ENCODE measurements at places on chromosomes 1 and 21.

DNA sequence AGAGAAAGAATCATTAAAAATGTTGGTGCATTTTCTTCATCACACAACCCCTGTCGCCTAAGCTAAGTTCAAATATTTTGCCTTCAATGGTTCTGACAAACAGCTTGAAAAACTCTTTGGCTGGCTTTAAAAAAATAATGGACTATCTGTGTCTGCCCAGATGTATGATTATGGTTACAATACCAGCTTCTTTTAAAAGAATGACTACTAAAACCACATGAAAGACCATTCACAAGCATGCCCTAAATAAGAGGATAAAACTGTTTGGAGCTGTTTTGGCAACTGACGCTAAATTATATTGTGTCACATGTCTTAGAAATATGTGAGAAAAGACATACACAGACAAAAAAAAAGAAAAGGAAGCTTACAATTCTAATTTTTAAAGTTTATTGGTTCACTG lies 23.7 kb upstream of the PLPPR4 start:
- no peak for DNase-seq

- DNase-seq: no peak
Observed at GRCh38 chr1:117964290-117965038, 34.9 kb downstream of the WDR3 start.

- DNase-seq: no peak
Observed at GRCh38 chr1:87299661-87300060, 29.0 kb upstream of the LMO4 start.

- DNase-seq: no peak
Observed at GRCh38 chr1:4963251-4963650, 308.8 kb downstream of the AJAP1 start.

DNA sequence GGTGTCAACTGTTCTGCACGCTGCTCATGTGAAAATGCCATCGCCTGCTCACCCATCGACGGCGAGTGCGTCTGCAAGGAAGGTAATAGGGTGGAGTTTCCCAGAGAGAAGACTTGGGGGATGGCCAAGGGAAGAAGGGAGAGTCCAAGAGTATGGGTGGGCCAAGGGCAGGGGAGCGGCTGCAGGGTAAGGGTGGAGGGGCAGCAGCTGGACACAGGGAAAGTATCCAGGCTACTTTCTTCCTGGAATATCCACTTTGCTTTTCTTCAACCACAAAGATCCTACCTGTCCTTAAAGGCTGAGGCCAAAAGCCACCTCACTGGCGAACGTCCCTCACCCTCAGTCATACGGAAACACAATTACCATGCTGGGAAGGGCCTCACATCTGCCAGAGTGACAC lies 11.5 kb upstream of the LRRC71 start:
- no peak for DNase-seq

DNA sequence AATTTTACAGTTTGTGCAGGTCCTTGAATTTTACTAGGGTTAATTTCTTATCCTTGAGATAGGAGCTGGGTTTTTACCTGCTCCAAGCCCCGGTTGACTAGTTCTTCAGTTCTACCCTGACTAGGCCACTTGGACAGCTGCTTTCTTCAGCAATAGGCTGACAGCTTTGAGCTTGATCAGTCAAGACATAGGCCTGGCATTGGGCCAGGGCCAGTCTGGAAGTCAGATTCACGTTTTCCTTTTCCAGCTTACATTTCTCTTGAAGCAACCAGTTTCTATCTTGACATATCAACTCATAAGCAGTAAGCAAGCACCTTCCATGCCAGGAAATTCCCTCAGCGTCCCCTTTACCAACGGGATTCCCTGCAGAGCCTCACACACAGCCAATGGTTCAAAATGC lies 63.7 kb upstream of the AJAP1 start:
- DNase-seq: no peak

- DNase-seq: no peak
Observed at GRCh38 chr21:15687208-15687607, 42.6 kb upstream of the USP25 start.

- DNase-seq: no peak
Observed at GRCh38 chr1:226529891-226530290, 18.7 kb upstream of the STUM start.

GRCh38 chr1:184610876-184611595 lies 143.6 kb downstream of the EDEM3 start:
- DNase-seq: peak; percentile 18

- DNase-seq: no peak
Observed at GRCh38 chr1:151553659-151554058, 13.6 kb downstream of the TUFT1 start.

GRCh38 chr1:41629141-41629540 lies 144.7 kb upstream of the EDN2 start:
- DNase-seq: no peak

GRCh38 chr1:228378873-228379460 lies 27.7 kb downstream of the TRIM11 start:
- no peak for DNase-seq

DNA sequence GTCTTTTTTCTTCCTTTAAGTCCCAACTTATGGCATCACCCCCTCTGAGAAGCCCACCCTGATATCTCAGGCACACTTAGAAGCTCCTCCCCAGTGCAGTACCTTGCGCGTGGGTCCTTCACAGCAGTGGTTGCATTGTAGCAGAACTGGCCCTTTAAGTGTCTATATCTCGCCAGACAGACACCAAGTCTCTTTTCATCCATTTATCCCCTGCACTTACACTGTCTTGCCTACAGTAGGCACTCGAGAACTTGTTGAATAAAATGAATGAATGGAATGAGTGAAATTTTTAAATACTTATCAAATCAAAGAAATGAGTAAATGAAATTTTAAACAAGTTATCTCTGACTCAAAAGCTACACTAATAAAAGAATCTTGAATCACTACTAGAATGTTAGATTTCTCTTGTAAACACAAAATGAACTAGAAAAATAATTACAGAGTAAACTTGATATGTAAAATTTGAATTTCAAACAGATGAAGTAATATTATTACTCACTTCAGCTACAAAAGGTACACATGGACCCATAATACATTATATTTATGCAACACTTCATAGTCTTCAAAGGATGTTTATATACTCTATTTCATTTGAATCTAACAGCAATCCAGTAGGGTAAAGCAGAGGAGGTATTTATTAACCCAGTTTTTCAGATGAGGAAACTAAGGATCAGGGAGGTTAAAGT lies 54.7 kb upstream of the MAN1A2 start:
- no peak for DNase-seq

DNA sequence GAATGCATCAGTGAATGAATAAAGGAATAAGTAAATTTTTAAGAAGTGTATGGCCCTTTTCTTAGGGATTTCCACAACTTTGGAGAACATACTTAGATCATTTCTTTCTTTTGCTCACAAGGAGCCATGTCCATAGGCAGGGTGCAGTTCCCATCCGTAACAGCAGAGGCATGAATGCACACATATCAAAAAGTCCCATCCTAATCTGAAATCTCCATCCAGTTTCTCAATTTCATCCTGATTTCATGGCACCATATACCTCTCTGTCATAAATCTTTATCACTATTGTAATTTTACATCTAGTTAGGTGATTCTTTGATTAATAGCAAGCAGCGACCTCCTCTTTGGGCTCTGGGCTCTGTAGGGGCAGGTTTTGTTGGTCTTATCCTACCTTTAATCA lies 359.2 kb downstream of the RRAGC start:
- no peak for DNase-seq

DNA sequence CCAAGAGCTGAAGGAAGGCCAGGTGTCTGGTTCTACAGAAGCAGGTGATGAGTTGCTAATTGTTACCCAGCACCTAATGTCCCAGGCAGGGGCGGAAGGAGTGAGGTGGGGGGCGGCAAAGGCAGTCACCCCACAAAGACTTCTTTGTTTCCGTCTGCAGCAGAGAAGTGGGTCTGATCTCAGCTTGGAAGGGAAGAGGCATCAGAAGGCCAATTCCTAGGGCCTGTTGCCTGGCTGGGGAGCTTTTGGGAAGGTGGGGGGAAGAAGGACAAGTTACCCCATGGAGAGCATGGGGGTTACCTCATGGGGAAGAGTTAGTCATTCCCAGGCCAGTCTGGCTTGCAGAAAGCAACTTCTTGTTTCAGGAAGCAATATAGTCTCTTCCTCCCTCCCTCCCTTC lies 10.9 kb downstream of the IGSF21 start:
- peak; percentile 19 for DNase-seq

DNA sequence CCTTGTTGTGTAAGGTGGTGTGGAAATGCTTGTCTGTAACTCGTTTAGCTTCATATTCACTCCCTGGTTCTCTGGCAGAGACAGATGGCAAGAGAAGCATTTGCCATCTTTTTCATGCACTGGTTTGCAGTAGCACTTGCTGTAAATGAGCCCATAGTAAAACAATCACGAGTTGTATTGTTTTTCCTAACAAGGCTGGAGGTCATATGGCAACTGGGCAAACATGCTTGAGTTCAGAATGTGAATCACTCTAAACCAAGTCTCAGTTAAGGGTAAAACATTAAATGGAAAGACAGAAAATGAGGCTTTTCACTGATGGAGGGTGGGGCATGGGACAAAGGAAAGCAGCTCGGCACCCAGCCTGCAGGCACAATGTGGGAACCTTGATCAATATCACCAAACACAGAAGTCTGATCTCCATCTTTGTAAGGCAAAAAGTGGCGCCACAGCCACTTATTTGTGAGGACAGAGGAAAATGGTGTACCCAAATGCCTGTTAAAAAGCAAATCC lies 26.5 kb upstream of the LPAR3 start:
- DNase-seq: no peak

DNA sequence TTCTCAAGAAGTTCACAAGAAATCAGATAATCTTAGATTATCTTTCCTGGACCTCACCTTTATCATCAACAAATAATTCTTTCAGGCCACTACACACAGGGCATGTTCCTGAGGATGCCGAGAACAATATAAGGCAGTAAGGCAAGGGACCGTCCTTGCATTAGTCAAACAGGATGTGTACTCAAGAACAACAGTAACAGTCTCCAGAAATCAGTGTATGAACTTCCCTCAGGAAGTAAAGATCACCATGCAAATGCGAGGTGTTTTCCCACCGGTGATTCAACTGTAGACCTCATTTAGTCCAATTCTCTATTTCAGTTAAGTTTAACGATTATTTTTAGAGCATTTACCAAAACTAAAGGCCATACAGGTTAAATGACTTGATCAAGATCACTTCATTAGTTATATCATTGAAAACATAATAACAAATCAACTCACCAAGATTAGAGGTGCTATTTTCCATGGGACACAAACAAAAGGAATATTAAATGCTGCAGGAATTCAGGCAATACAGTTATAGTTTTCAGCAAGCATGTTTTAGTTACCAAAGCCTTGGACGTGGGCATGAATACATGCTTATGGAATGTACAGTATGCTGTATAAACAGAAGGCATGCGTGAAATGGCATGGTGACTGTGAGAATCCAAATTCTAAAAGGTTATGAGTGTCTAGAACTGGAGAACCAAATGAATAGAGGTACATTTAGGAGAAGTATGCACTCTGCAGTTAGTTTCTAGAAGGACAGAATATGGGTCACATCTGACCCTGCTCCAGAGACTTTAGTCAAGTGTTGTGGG lies 145.2 kb downstream of the TNR start:
- DNase-seq: no peak

GRCh38 chr1:37033355-37034101 lies 787 bp downstream of the GRIK3 start:
- DNase-seq: no peak

GRCh38 chr1:43376723-43377235 lies 9.0 kb upstream of the ELOVL1 start:
- DNase-seq: no peak

DNA sequence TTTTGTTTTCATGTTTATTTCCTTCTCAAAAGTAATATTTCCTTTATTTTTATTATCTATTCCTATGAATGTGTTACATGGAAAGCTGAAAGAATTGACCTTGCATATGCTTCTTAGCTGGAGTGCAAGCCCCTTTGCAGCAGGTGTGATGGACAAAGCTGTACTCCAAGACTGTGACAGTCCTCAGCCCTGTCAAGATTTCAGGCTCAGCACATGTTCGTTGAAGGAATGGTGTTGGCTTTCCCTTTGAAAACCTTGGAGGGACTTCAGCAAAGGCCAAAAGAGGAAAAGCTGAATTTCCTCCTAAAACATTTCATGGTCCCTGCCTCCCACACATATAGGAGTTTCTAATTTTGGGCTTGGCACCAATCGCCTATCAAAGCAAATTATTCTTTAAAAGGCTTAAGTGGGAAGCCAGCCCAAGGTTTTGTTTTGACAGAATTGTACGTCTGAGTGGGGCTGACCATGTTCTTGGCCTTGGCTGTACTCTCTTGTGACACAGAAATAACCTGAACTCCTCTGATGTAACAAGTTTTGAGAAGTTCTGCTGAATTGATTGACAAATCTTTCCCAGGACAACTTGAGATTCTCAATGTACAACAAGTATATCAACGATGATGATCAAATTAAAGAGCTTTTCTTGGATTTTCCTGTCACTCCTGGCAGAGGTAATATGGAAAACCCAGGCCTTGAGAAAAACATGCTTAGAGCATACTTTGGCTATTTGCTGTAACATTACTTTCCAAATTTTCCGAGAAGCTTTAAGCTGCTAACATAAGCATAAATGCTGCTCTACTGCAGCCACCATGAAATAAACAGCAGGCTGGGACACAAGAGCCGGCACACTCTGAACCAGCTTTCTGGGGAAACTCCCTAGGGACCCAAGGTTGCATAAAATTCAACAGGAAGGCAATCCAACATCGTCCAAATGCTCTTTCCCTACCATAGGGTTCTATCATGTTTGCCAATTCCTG lies 135.7 kb upstream of the ZNF648 start:
- DNase-seq: no peak

- DNase-seq: no peak
Observed at GRCh38 chr1:86239490-86239889, 82.9 kb upstream of the COL24A1 start.

GRCh38 chr1:116290085-116290705 lies 82.8 kb upstream of the ATP1A1 start:
- DNase-seq: no peak

DNA sequence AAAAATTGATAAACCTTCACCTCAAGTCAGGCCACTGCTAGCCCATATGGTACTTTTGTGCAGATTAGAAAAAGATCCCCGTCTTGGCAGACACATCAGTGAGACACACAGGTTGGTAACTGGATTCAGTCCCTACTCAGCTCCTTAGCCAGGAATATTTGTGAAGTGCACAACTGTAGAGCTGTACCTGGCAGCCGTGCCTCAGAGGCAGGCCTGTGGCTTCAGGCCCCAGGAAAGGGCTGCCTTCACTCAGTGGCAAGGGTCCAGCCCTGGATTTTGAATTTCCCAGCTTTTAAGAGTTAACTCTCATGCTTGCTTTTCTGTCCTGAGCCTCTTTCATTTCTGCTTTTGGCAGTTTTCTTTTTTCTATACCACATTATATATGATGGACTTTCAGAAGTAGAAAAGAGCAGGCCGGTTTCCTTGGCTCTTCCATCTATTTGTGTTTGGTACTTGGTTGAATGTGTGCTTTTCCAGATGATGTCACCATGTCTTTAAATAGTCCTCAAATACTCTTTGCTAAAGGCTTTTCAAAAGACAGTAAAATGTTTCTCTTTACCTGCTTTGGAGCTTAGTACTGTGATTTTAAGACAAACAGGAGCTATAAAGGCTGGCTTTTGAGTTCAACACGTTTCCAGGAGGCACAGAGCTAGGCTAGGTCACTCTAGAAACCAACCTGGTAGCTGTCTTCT lies 186.6 kb downstream of the AK5 start:
- DNase-seq: no peak

- no peak for DNase-seq
Observed at GRCh38 chr1:230966358-230966873, 12.2 kb downstream of the TTC13 start.

- no peak for DNase-seq
Observed at GRCh38 chr1:172499636-172500141, 33.3 kb upstream of the SUCO start.

- DNase-seq: no peak
Observed at GRCh38 chr1:222785529-222785928, 29.3 kb upstream of the DISP1 start.

GRCh38 chr1:230752407-230752806 lies 5.2 kb downstream of the CAPN9 start:
- peak; percentile 67 for DNase-seq
